ENCODE measurements at places on chromosomes 1 and 21. TPM values are rescaled to one million over a fixed set of nuclear protein-coding genes. Genes with fewer than 3 reads are reported as not detected.
A peak's percentile ranks its signal among the peaks of the same experiment; 100 is the strongest.

GJB5 gene
- total RNA-seq = 0.20 TPM

AADACL3 gene
- not detected for total RNA-seq

- DNase-seq = peak; percentile 88
These were observed 255.7 kb downstream of the OMA1 start for GRCh38 chr1:58290685-58291372.

GRCh38 chr21:42221581-42222345 lies 2.8 kb downstream of the ABCG1 start:
- peak; percentile 14 for DNase-seq

DNA sequence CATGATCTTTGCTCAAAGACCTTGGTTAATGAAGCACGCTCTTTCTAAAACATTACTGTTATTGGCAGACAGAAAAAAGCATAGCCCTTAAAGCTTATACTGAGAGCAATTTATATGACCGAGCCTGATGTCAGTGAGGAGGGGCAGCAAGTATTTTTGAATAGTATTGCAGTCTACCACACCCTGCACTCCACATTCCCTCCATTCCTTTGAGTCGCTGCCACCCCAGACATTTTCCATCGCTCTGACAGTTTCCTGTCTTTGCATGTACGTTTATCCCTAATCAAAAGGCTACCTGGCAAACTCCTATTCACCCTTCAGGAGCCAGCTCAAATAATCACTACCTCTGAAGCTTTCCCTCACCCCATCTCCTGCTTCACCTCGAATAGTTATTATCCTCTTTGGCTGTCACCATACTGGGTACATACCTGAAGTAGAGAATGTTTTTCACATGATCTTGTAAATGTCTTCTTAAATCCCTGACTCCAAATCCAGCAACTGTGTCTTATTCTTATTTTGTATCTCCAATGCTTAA lies 5.5 kb upstream of the JUN start:
- DNase-seq = no peak
